ENCODE measurements at places on chromosomes 5 and 9. TPM values are rescaled to one million over a fixed set of nuclear protein-coding genes. Genes with fewer than 3 reads are reported as not detected.
A peak's percentile ranks its signal among the peaks of the same experiment; 100 is the strongest.

The PPIC gene
- total RNA-seq, result 13.0 TPM

The HAVCR2 gene
- 0.18 TPM for total RNA-seq

The CREBRF gene
- 18.1 TPM for total RNA-seq

The IPO11 gene
- total RNA-seq, result 34.0 TPM

The POLR1E gene
- 33.5 TPM for total RNA-seq

The CDH18 gene
- 0.10 TPM for total RNA-seq

The IFNW1 gene
- total RNA-seq, result not detected

The NR5A1 gene
- 0.30 TPM for total RNA-seq

The ADCY2 gene
- total RNA-seq, result 30.0 TPM

The TPPP gene
- total RNA-seq, result 0.92 TPM

The CYFIP2 gene
- 20.5 TPM for total RNA-seq

The NR6A1 gene
- total RNA-seq, result 91.1 TPM

The PCDHA9 gene
- total RNA-seq, result 0.03 TPM

DNA sequence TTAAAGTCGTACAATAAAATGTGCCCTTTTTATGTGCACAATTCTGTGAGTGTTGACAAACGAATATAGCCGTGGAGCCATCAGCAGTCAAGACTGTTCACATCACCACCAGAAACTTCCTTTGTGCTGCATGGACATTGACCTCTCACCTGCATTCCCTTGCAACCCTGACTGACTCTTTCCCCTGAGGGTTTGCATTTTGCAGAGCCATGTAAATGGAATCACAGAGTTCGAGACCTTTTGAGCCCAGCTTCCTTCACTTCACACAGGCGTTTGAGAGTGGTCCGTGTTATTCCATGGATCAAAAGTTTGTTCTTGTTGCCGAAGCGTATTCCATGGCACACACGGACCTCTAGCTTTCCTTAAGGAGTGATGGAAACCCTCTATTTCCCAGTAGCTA is 328.2 kb downstream of the DRD1 start:
- DNase-seq, result no peak

GRCh38 chr9:31582071-31582470 is 802.4 kb upstream of the ACO1 start:
- DNase-seq, result no peak

DNA sequence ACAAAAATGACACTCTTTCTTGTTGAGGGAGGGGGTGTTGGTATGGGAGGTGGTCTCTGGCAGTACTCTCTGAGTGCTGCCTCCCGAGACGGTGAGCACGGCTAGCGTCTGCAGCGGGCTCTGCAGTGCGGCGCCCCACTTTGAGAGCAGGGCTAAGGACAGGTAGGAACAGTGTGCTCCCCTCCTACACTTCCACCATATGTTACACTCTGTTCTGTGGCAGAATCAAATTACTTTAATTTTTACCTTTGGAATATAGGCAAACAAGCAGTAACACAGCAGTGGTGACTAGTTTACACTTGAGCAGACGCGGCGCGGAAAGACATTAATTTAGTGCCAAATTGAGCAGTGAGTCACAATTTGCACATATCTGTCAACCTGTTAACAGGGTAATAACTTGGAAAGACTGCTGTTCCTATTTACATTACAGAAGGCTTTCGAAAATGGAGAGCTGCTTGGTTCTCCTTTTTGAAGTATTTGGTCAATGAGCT is 136.3 kb downstream of the MED27 start:
- peak; percentile 48 for DNase-seq

DNA sequence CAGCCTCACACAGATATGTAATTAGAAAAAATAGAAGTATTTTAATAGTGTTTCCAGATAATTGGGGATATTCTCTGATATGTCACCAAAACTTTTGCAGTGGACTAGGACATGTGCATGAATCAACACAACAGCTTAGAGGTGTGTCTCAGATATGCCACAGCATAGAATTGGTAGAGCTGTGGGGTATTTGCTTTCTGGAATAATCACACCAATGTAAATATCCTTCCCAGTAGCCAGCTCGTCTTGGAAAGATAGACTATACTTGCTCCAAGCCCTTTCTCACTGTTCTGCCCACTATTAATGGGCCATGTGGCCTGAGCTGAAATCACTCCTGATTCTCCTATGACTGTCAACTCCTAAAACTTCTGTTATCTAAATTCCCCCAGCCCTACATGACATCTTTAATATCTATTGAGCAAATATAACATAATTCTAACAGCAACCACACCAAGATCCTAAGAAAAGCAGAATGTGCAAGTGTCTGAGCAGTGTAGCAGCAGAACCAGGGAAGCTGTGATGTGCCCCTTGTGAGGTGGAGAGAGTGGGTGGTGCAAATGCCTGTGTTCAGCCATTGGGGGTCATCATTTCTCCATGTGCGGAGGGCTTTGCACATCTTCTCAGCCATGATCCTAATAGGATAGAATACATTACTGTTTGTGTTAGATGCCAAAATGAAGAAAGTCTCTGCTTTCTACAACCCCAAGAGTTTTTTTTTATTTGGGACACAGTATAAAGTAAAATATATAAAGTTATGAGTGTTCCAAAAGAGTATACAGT is 65.0 kb downstream of the MELK start:
- no peak for DNase-seq

DNA sequence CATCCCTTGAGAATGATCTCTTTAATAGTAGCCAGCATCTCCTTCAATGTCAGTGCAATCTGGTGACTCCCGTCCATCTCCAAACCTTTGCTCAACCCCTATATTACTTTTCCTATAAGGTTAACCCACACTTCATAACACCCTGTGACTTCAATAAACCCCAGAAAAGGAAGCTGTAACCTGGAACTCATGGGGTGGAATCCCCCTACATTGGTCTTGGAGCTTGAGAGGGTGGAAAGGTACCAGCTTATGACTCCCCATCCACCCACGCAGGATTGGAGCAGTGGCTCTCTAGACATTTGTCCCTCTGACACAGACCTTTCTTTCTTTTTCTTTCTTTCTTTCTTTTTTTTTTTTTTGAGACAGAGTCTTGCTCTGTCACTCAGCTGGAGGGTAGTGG is 54.7 kb upstream of the ZFR start:
- DNase-seq, result no peak

DNA sequence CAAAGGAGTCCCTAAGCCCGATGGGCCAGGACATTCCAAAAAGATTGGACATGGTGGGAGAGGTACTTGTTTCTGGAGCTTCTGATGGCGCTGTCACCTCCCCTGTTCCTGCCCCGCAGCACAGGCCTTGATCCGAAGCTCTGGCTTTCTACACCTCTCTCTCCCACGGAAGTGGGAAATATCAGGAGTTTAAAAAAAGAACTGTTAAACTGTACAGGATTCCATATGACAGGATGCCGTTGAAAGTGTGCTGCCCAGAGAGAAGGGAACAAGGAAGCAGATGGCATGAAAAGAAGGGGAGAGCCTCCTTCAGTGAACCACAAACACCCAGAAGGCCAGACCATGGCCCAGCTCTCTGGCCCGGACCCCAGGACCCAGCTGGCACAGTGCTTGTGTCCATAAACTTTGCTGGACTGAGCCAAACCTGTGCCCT is 26.8 kb upstream of the SLC2A8 start:
- DNase-seq, result no peak

GRCh38 chr5:159240301-159240870 is 22.7 kb upstream of the UBLCP1 start:
- DNase-seq, result no peak

DNA sequence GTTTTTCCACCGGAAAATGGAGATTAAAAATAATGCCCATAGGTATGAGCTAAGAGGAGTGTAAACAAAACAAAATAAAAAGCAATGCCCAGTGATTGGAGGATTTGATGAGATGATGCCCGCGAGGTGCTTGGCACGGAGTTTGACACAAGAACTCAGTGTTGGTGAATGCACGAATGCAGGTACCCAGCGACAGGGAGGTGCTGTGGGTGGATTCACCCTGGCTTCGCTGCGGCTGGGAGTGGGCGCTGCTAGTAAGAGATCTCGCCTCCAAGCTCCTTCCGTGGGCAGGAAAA is 526 bp upstream of the STXBP1 start:
- no peak for DNase-seq

GRCh38 chr5:113083481-113083880 is 106.9 kb downstream of the DCP2 start:
- DNase-seq, result no peak

- no peak for DNase-seq
Measured at GRCh38 chr5:164009621-164010020, 504.2 kb downstream of the MAT2B start.

- no peak for DNase-seq
Measured at GRCh38 chr9:78130853-78131252, 99.2 kb upstream of the GNAQ start.

GRCh38 chr5:113067635-113068344 is 91.2 kb downstream of the DCP2 start:
- DNase-seq, result no peak

- no peak for DNase-seq
Measured at GRCh38 chr9:107407675-107408074, 81.9 kb downstream of the KLF4 start.

GRCh38 chr5:149641000-149641576 is 59.8 kb downstream of the ARHGEF37 start:
- DNase-seq, result no peak

DNA sequence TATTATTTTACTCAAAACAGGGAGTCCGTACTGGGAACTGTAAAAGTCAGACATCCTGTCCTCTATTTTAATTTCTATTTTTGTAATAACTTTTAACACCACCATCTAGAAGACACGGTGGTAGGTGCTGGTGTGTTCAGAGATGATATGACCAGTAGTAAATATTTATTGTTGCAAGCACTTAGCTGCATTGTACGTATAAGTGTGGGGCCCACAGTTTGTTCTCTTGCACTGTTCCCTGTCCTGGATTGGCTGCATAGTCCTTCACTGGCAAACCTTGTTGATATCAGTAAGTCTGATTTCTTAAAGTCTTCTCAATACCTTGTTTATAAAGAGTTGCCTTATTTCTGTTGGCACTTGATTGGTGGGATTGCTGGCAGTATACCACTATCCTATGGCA is 24.6 kb upstream of the IL9 start:
- no peak for DNase-seq

- no peak for DNase-seq
Measured at GRCh38 chr5:28770307-28770706, 1731.9 kb upstream of the CDH9 start.

DNA sequence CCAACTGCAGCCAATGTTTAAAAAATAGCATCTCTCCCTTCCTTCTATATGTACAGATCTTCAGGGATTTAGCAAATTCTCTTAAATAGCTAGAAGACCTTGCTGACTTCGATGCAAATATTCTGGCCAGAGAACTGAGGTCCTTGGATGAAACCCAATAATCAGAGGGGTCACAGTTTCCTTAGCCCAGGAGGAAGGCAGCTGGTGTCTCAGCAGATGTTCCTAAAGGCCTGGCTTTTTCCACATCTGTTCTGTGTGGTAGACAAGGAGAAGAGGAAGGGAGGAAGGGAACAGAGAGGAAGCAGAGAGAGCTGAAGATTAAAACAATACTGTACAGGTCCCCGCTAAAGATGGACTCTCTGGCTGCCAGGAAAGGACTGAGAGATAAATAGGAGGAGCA is 33.1 kb downstream of the BOD1 start:
- DNase-seq, result no peak

DNA sequence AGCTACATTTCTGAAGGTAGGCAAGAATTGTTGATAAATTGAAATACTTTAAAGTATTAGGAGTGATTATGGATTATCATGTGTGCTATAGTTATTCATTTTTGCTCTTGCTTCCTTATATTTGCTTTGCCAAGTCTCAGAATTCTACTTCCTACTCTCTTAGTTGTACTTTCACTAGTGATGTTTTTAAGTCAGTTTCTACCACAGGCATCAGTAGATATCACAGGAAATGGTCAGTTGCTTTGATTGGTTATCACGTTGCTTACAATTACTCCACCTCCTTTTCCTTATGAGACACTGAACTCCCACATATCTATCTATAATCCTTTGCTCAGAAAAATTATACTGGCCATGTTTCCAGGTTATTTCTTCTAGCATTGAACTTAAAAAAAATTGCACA is 472.8 kb downstream of the DMRTA1 start:
- no peak for DNase-seq

DNA sequence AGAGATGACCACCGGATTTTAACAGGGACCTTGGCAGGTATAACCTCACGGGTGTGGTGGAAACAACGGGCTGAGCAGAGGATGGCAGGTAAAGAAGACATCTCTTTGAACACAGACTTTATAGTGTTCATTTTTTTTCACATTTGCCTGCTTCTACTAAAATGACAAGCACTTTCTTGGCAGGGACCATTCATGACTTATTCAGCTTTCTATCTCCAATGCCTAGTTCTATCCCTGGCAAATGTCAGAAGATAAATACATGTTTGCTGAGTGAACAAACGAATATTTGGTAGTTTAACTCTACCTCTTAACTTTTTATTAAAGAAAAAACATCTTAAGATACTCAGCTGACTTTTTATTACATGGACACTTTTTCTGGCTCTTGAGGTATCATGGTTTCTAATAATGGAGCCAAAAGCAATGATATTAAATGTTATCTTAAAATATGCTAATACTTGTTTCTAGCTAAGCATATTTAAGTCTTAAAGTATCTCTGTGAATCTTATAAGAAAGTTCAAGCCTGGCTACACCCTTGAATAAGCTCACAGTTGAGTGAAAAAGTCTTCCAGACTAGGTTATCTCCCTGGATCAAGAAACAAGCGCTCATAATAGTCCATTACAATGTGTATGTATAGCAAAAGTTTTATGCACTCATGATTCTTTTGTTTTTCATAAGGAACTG is 8.5 kb downstream of the ELL2 start:
- no peak for DNase-seq

GRCh38 chr5:151562019-151562707 is 29.0 kb downstream of the FAT2 start:
- DNase-seq, result peak; percentile 22

DNA sequence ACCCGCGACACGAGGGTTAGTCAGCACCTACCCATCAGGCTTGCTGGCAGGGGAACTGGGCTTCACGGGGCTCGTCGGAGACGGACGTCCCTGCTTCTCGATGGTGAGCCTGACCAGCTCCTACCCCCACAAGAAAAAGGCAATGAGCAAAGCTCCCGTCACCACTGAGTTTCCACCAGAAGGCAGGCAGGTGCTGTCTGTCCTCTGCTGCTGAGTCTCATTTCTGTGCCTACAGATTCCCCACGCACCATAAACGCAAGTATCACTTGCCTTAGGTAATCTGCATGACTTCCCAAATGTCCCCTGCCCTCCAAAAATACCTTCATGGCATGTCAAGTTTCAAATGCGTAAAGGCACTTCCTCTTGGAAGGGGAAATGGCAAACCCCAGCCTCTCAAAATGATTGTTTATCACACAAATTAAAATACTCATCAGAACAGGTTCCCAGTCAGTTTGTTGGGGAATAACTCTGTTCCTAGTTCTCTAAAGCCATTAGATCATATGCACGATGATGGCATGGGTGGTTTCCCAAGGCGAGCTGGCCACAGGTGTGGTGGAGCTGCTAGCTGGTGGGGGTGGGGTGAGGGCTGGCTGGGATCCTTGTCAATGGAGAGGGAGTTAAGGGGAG is 85.0 kb downstream of the PRRT1B start:
- peak; percentile 71 for DNase-seq

All from H7 (cell line).